ENCODE measurements at places on chromosomes 3 and 15.

DNA sequence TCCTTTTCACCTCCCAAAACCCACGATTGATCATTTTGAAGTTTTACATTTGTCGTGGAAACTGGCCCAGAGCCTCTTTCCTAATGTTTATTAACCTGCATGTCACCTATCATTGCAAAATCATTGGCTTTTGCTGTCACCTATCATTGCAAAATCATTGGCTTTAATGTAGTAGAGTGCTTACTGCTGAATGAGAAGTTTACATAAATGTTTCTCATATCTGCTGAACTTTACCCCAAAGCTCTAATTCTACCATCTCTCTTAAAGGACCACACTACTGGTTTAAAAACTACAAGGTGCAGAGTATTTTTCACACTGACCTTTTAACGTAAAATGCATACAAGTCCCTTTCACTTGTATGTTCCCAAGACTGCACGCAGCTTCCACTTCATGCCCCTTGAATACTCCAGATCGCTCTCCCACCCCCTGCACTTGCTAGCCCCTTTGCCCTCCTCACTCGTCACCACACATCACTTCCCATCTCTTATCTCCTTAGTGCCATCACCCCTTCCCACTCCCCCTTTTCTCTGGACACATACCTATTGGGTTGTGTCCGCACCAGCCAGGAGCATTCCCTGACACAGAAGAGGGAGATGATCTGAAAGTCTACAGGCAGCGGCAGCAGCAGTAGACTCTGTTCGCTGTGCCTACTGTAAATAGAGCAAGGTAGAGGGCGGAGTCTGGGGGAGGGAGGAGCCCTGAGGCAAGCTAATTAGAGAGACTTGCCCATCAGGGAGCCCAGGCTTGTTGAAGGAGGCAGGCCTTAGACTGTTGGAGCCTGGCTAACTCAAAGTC is 30.2 kb upstream of the ATOSA start:
- no peak for DNase-seq

GRCh38 chr3:66353530-66353929 is 132.7 kb downstream of the SLC25A26 start:
- DNase-seq = no peak

DNA sequence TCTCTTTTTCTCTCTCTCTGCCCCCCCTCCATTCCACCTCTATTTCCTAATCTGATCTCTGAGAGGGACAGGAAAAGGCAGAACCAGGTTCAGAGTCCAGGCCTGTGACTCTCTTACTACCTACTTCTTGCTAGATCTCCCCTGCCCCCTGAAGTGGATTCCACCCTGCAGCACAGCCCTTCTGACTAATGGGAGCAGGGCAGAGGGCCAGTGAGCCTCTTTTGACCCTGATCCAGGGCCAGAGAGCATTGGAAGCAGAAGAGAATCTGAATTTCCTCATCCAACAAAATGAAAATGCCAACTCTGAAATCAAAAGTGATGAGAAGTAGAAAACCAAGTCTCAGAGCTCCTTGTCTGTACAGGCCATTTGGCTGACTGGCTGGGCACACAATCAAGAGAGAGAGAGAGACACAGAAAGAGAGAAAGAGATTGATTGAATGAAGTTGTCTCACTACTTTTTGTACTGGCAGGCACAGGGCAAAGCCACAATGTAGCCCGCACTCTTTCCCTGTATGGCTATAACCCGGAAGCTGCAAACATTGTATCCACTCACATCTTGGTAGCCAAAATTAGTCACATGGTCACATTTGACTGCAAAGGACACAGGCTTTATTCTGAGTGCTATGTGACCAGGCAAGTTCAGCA is 31.6 kb upstream of the GLCE start:
- DNase-seq = no peak

DNA sequence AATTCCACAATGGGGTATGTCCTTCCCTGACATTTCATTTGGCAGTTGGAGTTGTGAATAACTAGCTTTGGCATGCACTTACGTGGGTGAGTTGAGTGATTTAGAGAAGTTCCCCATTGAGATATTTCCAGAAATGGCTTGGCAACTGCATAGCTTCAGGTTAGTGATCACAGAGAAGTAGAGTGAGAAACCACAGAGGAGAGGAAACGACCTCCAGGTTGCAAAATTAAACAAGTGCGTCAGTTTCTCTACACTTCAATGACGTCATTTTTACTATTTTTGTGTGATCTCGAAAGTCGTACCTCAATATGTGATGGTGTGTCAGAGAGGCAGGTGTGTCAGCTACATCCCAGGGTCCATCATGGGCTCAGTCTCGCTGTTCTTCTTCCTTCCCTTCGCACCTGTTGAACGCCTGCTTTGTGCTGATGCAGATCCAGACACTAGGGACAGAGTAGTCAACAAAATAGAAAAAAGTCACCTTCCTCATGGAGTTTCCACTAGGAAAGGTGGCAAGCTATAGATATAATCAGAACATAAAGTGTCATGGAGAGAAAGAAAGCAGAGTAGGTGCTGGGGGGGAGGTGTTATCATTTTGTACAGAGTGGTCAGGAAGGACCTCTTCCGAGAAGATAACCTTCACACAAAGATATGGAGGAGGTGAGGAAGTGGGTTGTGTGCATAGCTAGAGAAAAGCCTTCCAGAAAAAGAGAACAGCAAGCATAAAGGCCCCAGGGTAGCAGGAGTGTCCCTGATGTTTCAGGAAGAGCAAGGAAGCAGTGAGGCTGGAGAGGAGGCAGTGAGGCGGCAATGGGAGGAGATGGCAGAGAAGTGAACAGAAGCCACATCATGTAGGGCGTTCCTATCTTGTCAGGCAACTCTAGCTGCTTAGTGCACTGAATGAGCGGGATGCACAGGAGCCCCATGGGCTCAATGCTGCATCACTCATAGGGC is 75.6 kb downstream of the MCTP2 start:
- DNase-seq = no peak

GRCh38 chr15:50150851-50151250 is 31.1 kb upstream of the SLC27A2 start:
- no peak for DNase-seq

- no peak for DNase-seq
These were observed 4.6 kb downstream of the MYRIP start for GRCh38 chr3:39814007-39814406.
